ENCODE measurements at places on chromosomes 12 and 14.

DNA sequence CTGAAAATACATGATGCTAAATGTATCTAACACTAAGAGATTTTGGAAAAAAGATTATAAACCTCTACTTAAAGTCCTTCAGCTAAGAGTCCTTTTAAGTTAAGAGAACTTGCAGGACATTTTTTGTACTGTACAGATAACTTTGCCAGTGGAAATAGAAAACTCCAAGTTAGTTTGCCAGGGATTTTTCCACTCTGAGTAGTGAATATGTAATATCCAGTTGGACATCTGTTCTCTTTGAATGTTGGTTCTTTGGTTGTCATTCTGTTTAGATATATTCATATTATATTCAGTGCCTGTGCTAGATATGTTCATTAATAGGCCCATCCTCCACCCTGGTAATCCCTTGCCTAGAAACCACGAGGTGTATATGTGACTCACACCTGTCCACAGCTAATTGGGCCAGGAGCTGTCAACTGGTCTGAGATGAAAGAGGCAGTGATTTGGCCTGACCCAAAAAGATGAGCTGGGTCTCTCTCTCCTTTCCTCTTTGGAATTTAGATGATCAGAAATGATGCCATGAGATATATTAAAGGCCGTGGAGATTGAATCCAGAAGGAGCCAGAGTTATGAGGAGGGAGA lies 261.0 kb upstream of the LRIG3 start:
- no peak for DNase-seq

- no peak for DNase-seq
These were observed 94.6 kb downstream of the PPM1A start for GRCh38 chr14:60343571-60344071.

- no peak for DNase-seq
These were observed 137.6 kb downstream of the TSPAN9 start for GRCh38 chr12:3214526-3215365.

DNA sequence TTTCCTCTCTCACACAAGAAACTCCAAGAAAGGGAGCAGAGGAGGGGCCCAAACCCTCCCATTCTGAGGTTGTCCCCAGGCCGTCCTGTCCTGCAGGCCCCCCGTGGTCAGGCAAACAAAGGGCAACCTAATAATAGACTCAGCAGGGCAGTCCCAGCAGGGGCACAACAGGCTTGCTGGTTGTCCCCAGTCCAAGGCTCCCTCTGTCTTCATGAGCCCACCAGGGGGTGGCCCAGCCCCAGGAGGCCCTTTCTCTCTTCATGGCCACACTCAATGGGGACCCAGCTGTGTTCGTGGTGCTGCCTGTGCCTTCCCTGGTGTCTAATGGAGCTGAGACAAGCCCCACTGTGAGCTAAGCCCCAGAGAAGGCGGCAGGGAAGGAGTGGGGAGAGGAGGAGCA lies 359.9 kb downstream of the ADGRD1 start:
- DNase-seq, result no peak

DNA sequence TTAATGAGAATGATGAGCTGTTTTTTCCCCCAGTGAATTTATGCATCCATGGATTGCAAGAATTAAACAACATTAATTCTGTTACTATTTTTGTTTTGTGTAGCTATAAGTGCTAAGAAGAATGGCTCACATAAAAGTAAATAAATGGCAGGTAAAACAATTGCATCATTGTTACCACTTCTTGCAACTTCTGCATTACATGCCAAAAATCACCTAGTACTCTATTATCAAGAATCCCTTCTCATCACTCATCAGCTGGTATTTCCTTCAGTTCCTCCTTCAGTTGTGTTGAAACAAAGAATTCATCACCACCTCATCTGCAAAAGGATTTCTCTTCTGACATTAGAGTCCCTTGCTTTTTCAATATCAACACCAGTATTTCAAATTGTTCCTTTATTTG lies 773 bp downstream of the A2M start:
- DNase-seq, result no peak
